ENCODE measurements at places on chromosomes 6 and 20.

DNA sequence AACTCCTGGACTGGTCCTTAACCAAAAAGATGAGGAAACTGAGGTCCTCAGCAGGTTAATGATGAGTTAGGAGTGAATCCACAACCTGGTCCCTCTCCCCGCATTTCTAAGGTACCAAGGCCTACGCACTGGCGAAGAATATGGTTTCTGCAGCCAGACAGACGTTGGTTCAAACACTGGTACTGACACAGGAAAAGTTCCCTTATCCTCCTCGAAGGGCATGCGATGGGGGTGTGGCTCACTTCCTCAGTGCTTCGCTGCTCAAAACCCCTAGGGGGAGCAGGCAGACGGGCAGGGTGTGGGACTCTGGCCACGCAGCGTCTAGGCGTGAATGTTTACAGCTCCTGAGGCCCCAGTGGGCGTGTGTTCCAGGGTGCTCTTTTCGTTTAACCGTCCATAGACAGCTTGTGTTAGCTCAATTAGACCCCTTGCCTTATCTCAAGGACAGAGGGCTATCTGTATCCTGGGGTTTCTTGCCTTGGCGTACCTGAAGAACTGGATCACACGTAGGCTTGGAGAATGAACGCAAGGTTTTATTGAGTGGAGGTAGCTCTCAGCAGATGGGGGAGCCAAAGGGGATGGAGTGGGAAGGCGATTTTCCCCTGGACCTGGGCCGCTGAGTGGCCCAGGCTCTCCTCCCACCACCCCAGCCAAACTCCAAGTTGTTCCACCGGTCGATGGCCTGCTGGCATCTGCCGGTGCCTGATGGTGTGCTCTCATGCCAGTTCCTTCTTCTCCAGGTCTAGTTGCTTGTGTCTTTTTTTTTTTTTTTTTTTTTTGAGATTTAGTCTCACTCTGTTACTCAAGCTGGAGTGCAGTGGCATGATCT is 31.8 kb upstream of the PTPN1 start:
- no peak for DNase-seq

- DNase-seq, result no peak
Measured at GRCh38 chr6:157892363-157892877, 69.4 kb downstream of the SNX9 start.

- no peak for DNase-seq
Measured at GRCh38 chr20:40961176-40961575, 67.4 kb upstream of the TOP1 start.

- DNase-seq, result no peak
Measured at GRCh38 chr20:13101276-13101675, 92.5 kb downstream of the SPTLC3 start.

DNA sequence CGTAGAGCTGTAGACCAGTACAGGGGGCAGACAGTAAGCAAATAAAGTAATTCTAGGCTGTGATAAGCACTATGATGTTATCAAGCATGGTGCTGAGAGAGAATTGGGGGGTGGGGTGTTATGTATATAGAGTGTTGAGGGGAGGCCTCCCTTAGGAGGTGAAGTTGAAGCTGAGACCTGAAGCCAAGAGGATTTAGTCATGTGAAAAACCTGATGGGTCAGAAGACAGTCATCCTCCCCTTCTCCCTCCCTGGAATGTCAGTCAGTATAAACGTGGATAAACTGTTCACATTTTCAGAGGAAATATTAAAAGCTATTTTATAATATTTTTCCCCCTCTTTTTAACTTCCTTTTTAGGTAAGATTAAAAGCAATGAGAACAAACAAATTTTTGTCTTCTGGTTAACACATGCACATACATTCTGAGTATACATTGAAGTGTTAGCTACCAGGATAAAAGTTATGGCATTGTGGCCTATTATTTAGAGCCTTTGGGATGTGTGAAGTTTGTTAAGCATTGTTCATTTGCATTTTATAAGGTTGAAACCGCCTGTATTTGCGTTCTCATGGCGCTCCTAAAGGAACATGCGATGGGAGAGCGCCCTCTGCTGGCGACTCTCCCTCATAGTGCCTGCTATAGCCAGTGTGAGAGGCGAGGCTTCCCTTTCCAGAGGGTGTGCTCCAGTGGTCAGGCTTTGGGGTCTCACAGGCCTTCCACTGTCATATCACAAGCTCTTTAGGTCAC is 35.4 kb upstream of the MAPK13 start:
- peak; percentile 69 for DNase-seq

Data from NCI-H1105 (cell line).